ENCODE measurements at places on chromosomes 7 and 10.

GRCh38 chr10:7302392-7302906 is 108.4 kb downstream of the SFMBT2 start:
- no peak for DNase-seq

DNA sequence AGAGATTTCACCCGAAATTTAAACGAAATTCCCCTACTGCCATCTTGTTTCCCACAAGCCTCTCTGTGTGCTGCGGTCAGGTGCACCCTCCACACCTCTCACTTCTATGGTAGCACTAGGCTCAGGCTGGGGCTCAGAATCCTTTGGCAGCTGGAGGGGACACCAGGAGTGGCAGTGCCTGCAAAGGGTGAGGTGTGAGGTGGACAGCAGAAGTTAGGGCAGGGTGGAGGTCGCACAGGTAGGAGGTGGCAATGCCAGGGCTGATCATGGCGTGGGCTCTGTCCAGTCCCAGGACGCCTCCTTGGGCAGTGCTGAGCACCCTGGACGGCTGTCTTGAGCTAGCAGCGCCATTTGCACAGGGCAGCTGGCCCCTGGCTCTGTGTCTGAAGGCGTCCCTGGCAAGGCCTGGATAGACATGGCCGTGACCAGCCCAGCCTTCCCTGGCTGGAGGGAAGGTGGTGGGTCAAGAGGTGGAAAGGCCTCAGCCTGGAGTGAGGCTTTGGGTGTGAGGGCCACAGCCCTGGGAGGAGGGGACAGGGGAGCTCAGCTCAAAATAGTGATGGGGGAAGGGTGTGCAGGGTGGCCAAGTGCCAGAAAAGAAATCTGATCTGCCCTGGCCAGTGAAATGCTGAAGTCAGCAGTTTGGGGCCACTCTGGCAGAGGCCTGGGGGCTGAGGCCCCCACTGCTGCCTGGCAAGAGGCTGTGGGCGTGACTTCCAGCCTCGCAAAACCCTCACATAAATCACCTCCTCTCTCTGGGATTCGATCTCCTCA is 40.0 kb downstream of the ZCCHC24 start:
- no peak for DNase-seq

DNA sequence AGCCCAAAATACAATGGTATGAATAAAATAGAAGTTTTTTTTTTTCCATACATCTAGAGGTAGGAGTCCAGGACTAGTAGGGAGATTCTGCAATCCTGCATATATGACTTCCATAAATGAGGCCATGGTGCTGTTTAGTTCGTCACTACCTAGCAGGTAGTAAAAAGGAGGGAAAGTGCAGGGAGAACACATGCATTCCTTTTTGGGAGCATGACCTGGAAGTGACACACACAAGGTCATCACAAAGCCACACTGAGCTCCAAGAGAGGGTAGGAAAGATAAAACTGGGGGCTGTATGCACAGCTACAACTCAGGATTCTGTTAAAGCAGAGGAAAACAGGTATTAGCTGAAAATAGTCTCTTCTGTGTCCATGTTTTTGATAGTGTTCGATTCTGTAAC is 2.2 kb downstream of the CROT start:
- no peak for DNase-seq

DNA sequence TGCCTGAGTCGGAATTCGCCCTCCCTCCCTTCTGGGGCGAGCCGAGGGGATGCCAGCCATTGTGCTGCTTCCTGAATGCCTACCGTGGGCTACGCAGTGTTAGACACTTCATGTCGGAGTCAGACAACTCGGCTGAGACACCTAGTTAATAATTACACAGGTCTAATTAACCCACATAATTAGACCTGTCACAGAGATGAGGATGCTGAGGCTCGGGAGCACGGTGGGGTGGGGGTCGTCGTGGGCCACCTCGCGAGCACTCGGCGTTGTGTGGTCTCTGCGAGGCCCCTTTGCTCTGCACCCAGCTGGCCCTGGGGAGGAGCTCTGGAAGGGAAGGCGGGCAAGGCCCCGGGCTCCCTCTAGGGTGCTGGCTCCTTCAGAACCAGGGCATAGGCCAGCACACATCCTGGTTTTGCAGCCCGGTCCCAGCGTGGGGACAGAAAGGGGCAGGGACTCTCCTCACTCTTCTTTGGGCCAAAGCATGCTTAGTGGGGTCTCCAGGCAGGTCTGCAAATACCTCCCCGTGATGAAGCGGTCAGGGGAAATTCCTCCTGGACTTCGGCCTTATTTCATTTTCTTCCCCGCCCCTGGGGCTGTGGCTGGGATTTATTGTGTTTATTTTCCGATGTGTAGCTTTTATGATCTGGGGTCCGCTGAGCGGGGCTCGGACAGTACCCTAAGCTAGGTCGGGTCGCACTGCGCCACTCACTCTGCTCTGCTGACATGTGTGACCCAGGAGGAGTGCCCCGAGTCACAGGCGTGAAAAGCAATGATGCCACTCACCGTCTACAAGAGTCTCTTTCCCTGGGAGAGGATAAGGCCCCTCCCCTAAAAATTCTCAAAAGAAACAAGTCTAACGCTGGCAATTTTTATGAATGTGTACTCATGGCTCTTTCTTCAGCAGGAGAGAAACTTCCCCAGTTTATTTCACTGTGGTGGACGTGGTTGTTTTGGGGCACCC is 4.9 kb upstream of the FOXL3 start:
- DNase-seq, result no peak

DNA sequence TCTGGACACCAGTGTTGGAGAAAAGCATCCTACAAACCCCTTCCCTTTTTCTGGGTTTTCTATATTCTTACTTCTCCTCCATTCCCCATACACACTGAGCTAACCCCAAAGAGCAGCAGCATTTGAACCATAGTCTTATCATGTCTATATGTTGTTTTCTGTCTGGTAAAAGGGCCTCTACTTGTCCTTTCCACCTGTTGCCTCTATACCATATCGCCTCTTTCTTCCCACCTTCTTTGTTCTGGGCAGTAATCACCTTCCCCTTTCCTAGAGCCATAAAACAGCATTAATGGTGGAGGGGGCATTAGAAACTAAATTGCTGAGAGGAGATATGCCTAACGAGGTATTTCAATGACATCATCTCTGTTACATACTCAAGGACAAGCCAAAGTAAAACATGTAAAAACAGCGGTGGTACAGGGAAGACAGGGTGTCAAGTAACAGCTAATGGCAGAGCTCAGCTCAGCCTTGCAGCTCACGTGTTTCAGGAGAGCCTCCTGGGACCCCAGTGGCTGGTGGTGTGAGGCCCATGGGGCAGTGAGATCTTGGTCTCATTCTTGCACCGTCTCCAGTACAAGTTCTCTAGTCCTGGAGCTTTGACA is 20.6 kb downstream of the NPY start:
- no peak for DNase-seq

DNA sequence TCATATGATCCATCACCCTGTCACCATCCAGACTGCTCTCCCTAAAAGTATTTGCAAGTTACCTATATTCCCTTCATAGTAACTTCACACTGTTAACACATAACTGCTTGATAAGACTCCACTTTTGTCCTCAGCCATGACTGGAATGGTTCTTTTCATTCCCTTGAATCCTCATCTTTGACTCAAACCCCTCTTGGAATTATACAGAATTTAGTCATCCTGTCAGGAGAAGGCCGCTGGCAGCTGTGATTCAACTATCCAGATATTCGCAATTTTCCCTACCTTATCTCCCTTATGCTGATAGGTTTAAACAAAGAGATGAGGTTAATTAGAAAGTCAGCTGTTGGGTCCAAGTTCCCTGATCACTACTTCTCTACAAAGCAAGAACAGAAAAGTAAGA is 143.0 kb upstream of the HPS1 start:
- DNase-seq, result no peak

- no peak for DNase-seq
These were observed 335.1 kb downstream of the BMPER start for GRCh38 chr7:34240417-34240816.

DNA sequence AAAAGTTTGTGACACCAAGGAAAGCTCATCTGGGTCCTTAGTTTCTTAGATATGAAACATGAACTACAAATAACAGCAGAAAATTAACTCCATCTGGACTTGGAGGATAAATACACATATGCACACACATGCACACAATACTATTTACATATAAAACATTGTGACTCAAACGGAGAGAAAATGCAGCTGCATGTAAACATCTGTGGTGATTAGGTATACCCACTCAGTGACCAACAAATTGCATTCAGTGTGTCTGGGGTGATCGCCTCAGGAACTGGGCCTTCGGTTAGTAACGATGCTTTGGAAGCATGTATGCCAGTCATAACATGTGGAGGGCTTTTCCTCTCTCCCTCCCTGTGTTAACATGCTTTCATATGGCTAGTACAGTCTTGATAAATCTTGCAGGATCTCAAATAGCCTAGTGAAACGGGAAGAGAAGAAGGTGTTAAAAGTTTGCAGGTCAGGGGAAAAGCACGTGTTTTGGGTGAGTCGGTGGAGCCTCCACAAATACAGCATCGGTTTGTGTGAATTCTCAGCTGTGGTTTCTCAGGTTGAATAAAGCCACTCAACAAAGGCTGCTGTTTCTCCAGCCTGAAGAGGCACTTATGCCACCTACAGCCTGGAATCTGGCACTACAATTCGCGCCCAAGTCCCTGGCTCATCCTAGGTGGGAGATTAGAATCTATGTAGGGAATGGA is 8.7 kb upstream of the GLRX3 start:
- peak; percentile 49 for DNase-seq

Measured in activated CD8-positive, alpha-beta memory T cell treated with anti-CD3 and anti-CD28 coated beads, Interleukin-2, amount 50 U/mL, for 4 hours (primary cell).